NCI-H460 (cell line): ENCODE measurements at places on chromosomes 13 and 19. TPM values are rescaled to one million over a fixed set of nuclear protein-coding genes. Genes with fewer than 3 reads are reported as not detected.

- DNase-seq, result no peak
Observed at GRCh38 chr13:30477346-30478195, 11.8 kb upstream of the HMGB1 start.

GRCh38 chr13:70623239-70623638 is 515.0 kb upstream of the KLHL1 start:
- DNase-seq, result no peak

- no peak for DNase-seq
Observed at GRCh38 chr19:4068047-4068966, 1.6 kb upstream of the ZBTB7A start.

GRCh38 chr13:20654156-20654555 is 49.3 kb upstream of the IL17D start:
- no peak for DNase-seq

- DNase-seq, result no peak
Observed at GRCh38 chr19:56321254-56321988, 6.8 kb upstream of the ZSCAN5A start.

GRCh38 chr13:86731987-86732386 is 932.8 kb upstream of the SLITRK6 start:
- no peak for DNase-seq

DNA sequence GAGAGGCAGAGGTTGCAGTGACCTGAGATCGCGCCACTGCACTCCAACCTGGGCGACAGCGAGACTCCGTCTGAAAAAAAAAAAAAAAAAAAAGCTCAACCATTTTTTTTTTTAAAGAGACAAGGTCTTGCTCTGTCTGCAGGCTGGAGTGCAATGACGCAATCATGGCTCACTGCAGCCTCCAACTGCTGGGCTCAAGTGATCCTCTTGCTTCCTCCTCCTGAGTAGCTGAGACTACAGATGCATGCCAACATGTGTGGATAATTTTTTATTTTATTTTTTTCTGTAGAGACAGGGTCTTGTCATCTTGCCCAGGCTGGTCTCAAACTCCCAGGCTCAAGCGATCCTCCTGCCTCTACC is 10.3 kb downstream of the EHD2 start:
- DNase-seq, result no peak

GRCh38 chr19:55277494-55277893 is 2.4 kb downstream of the HSPBP1 start:
- DNase-seq, result no peak

DNA sequence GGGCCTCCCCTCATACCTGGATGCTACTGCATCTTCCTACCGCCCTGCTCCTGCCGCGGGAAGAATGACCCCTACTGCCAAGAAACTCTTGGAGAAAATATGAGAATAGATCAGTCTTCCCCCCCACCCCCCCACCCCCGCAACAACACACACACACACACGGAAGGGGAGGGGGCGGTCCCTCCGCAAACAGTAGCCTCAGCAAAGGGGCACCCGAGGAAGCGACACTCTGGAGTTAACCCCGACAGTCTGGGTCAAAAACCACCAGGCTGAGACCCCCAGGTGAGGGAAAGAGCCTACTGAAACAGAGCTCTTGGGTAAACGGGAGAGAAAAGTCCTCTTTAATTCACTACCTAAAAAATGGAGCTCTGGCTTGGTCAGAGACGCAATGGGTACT is 1.2 kb downstream of the MED26 start:
- DNase-seq, result no peak

DNA sequence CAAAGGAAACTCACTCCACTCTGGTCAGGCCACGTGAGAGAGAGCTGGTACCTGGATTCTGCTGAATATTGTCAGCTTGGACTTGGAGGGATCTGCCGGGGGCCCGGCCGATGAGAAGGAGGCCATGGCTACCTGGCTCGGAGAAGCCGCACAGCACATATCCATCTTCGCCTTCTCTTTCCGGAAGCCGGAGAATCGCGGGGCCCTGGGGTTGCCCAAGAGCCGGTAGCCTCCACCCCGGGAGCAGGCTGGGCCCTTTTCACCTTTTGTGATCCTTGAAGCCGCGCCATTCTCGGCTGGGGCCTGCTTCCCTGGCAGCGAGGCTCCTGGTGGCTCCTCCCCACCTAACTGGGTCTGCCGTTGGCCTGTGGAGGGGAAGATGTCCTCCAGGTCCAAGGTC is 28.9 kb downstream of the ZNF541 start:
- no peak for DNase-seq

DNA sequence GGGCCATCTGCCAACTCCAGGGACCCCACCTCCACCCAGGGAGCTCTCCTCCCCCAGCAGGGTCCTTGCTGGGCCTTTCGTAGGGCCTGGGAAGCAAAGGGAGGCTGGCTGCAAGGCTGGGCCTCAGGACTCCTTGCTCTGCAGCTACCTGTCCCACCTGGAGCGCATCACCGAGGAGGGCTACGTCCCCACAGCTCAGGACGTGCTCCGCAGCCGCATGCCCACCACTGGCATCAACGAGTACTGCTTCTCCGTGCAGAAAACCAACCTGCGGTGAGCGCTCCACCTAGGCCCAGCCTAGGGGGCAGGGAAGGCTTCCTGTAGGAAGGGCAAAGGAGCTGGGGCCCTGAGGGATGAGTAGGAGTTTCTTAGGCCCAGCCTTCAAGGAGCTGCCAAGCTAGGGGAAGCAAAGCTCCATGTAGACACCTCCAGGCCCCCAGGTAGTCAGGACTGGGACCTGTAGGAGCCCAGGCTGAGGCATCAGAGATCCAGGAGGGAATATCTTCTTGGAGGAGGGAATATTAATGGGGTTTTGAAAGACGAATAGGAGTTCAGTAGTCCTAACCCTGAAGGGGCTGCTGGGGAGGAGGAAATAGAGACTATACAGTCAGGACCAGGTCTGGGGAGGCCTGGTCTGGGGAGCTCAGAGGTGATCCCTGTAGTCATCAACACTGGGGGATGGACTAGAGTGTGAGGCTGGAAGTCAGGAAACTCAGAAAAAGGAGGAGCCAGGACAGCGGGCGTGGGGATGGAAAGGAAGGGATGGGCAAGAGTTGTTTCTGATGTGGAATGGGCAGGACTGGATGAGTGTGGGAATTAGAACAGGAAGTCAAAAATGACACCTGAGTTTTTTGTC is 16.0 kb downstream of the GNA15 start:
- no peak for DNase-seq

DNA sequence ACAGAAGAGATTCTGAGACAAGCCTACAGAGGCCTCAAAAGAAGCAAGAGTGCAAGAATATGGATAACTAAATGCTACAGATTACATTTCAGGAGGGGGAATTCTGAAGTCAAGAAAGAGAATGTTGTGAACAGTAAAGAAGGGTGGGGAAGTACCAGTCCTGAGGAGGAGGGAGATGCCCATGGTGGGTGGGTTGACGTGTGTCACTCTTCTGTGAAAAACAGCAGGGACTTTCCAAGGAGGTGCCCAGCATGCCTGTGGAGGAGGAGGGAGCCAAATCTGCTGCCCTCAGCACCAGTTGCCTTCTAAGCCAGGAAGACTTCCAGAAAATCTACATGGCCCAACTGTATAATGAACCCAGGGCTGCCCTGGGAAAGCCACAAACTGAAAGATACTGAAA is 87.7 kb downstream of the SGCG start:
- DNase-seq, result no peak

- no peak for DNase-seq
Observed at GRCh38 chr13:112452380-112453206, 76.4 kb downstream of the SPACA7 start.

DNA sequence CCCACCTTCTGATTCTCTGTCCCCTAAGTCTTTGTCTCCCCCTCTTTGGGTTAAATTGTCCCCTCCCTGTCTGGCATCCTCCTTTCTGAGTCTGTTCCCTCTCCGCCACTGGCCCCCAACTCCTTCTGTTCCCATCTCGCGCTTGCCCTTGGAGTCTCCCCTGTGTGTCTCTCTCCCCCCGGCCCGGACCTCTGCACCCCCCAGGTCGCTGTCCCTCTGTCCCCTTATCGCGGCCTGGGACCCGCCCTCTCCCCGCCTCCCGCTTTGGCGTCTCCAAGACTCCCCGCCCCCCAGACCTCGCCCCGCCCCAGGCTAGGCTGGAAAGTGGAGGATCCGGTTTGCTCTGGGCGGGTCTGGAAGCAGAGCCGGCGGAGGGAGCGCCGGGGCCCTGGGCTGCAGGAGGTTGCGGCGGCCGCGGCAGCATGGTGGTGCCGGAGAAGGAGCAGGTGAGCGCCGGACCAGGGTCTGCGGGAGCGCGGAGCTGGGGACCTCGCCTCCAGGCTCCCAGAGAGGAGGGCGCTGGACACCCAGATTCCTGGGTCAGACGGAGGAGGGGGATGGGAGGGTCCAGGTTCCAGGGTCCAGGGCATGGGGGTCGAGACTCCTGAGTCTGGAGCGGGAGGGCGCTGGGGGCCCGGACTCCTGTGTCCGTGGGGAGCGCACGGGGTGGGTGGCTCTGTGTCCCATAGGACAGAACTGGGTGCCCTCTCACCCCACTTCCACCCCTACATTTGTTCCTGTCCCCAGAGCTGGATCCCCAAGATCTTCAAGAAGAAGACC is at the start of gene TRPM4:
Gene TRPM4 (plus strand): TSS at position 348 of the 780 bp plus-strand sequence. CDS start 75 bp downstream, at position 423.
- DNase-seq, result peak; percentile 74

- DNase-seq, result no peak
Observed at GRCh38 chr13:44052780-44053184, 173.1 kb downstream of the LACC1 start.

- DNase-seq, result no peak
Observed at GRCh38 chr13:92461831-92462230, 764.8 kb upstream of the GPC6 start.

STARD13 gene
- 2.5 and 3.8 TPM in 2 replicates for total RNA-seq

ZNF536 gene
- not detected in 2 replicates for total RNA-seq

NLRP9 gene
- total RNA-seq, result not detected in 2 replicates

ELF1 gene
- total RNA-seq, result 21.2 and 23.8 TPM in 2 replicates

PROZ gene
- not detected in 2 replicates for total RNA-seq

FSD1 gene
- not detected in 2 replicates for total RNA-seq
